ENCODE measurements at places on chromosomes 4 and X.

DNA sequence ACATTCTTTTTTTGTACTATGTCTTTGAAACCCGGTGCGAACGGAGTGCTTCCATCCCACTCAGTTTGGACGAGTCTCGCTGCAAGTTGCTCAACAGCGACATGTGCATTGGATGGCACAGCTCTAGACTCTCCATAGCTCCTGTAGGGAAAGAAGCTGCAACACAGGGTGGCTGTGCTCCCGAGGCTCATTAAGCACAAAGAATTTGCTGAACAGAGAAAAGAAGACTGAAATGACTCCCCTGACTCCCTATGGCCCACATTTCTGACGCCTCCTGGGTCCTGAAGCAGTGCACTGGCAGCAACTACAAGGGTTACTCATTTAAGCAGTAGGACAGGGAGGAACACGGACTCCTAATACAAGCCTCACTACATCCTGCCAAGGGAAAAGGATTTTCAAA is 127.4 kb downstream of the SH3RF1 start:
- DNase-seq: no peak

DNA sequence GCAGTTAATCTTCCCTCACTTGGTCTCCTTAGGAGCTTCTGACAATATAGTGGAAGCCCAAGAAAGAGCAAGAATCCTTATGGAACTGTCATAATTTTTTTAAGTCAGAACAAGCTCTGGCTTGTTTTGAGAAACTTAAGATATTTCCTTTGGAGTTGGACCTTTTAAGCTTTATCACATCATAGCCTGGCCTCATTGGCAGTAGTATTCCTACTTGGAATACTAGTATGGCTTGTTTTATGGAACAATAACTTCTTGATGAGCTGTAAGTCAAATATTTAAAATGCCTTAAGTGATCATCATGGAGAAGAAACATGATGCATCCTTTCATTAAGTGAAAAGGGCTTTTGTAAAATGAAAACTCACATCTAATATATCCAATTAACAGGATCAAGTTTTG is 78.0 kb upstream of the NRK start:
- DNase-seq: no peak

GRCh38 chrX:104284507-104284906 is 29.8 kb upstream of the ESX1 start:
- no peak for DNase-seq

- no peak for DNase-seq
These were observed 11.6 kb downstream of the UVSSA start for GRCh38 chr4:1358421-1359143.

GRCh38 chr4:101027721-101028120 is 319.6 kb downstream of the PPP3CA start:
- no peak for DNase-seq

- DNase-seq: no peak
These were observed 128.5 kb downstream of the PRSS12 start for GRCh38 chr4:118224243-118224829.

GRCh38 chrX:10755439-10756334 is 135.3 kb upstream of the MID1 start:
- DNase-seq: no peak

- no peak for DNase-seq
These were observed 67.2 kb downstream of the INPP4B start for GRCh38 chr4:142778900-142779299.

- no peak for DNase-seq
These were observed 27.1 kb upstream of the HGFAC start for GRCh38 chr4:3414421-3415279.

- no peak for DNase-seq
These were observed 18.7 kb downstream of the NDNF start for GRCh38 chr4:121053601-121054143.

- DNase-seq: no peak
These were observed 691 bp downstream of the SCARB2 start for GRCh38 chr4:76212851-76213414.

DNA sequence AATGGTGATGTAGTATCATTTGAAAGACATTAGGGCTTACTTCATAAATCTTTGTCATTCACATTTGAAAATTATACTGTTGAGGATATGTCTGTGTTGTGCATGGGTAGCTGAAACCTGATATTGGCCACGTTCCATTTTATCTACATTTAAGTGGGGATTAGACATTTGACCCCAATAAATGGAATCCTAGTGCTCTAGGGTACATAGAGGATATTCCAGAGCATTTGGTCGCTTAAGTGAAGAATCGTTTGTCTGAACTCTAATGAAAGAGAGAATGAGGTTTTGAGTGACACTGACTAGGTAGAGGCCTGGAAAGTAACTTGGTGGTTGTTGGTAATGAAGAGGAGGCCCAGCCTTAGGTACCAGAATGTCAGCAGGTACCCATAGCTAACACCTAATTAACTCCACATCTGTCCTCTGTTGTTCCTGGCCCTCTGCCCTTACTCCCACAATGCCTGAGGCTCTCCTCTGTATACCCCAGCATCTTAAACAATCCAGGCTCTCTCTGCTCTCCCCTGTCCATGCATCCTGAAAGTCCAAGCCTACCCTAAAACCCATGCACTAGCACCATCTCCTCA is 299.5 kb upstream of the KLF3 start:
- DNase-seq: no peak

GRCh38 chr4:83413676-83414075 is 41.9 kb downstream of the HELQ start:
- DNase-seq: no peak

DNA sequence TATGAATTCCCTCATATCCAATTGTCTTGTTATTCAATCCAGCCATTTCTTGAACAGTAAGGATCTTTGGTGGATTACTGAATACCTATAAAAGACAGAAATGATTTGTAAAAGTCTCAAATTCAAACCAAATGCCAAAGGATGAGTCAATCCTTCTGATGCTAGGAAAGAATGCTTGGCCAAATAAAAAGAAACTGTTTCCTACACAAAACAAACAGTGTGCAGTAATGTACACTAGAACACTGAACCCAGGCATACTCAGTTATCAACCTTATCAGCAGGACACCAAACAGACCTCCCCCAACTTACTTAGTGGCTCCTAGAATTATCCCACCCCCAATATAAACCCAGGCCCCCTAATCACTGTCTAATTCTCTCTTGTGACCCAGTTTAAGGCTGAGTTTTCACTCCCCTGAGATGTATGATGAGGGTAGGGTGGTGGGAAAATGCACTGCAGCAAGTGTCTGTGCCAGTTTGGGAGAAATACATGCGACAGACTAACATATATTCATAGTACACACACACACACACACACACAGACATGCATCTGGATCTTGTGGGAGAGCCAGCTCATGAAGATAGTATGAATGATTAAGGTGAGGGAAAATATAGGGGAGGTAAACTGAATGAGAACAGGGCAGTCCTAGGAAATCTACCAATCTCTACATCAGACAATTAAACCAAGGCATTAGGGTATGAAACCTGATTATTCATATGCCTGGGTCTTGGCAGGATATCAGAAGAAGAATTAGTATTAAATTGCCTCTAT is 35.0 kb downstream of the CLDN2 start:
- no peak for DNase-seq

GRCh38 chrX:50618788-50619558 is 148.3 kb upstream of the DGKK start:
- no peak for DNase-seq

DNA sequence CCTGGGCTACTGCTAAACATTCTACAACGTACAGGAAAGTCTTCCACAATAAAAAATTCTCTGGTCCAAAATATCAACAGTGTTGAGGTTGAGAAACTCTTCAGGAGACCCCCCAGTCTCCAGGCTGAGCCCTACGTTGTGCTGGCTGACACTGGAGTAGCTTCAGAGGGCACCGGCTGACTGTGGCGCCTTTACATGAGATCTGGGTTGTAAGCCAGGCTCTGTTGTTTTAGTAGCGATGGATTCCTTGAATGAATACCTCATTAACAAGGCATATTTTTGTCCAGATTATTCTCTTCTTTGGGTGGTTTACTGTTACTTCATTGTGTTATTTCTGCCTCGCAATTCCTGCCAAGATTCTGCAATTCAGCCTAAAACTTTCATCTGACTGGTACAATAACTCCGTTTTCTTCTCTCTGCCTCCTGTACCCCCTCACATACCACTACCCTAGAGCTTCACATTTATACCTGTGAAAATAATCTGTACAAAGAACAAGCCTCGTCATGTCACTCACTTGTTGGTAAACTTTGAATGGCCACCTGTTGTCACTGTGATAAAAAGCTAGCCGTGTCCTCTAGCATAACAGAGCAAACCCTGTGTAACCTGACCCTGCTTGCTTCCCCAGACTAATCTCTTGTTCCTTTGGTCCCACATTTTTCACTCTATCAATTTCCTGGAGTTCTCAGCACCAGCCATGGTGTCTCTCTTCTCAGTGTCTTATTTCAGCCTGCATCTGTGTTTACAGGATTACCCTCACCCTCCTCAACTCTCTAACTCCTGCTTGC is 1476.1 kb upstream of the TENM3 start:
- no peak for DNase-seq

DNA sequence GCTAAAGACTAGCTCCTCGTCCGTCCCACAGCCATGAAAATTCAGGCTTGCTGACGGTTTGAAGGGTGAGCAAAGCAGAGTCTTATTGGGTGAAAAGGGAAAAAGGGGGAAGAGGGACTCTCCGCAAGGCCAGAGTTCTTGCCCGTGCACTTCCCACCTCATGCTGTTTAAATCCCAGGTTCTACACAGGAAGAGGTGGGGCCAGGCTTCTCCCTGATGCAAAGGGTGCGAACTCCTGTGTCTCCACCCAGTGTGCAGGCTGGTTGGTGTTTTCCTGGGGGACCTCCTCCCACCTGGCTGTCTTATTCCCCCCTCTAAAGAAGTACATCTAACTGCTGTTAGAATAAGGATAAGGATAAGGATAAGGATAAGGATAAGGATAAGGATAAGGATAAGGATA is 18.0 kb upstream of the LANCL3 start:
- no peak for DNase-seq

DNA sequence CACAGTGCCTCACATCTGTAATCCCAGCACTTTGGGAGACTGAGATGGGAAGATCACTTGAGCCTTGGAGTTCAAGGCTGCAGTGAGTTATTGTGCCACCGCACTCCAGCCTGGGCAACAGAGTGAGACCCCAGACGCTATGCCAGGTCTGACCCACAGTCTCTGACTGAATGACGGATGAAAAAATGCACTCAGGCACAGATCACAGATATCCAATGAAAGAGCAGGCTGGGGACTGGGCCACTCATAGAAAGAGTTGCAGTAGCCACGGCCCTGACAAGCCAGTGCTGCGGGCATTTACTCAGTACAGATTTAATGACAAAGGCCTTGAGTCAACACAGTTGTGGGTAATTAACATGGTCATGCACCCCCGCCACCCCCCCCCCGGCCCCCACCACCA is 22.7 kb downstream of the NUDT6 start:
- DNase-seq: no peak

- no peak for DNase-seq
These were observed 885 bp downstream of the CCDC110 start for GRCh38 chr4:185470501-185471195.

DNA sequence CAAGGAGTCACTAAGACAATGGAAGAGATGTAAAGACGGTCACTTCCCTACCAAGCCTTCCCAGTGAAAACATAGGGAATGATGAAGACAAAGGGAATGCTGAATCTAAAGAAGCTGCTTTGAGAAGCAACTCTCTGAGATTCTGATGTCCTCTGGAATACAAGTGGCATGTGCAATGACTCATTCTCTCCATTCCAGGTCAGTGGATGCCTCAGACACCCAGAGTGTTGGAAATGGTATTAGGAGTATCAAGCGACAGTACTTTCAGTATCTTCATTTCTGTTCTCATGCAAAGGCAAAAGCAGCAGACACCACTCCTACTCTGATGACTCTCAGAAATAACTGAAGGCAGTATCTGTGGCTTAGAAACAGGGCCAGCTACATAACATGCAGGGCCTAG is 102.6 kb downstream of the FSTL5 start:
- DNase-seq: no peak

DNA sequence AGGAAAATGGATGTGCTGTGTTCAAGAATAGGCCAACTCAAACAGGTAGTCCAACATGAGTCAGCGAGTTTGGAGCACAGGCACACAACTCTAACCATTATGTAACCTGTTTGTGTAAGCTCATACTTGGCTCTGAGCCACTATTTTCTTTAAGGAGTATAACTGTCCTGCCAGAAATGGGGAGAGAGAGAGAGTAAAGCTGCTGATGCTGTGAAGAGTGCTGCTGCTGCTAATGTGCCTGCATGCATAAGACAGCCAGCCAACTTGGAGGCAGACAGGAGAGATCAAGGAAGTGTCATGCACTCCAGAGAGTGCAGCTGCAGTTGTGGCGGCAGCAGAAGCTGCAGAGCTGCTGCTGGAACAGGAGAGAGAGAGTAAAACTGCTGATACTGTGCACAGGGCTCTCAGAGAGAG is 11.7 kb upstream of the STATH start:
- DNase-seq: no peak

DNA sequence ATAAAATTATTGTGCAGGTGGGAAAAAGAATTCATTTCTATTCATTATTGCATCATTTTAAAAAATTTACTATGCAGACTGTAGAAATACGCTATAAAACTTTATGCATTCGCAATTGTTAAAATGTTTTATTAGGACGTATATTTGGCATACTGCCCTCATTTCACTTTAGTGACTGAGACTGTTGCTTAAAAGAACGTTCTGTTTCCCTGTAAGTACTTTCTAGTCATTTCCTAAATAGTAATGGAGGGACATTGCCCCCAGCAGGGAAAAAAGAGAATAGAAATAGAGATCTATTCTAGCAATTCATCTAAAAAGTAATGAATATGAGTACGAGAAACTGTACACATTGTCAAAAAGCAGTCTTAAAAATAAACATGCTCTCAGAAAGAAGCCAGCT is 1295.8 kb upstream of the TENM3 start:
- DNase-seq: no peak

DNA sequence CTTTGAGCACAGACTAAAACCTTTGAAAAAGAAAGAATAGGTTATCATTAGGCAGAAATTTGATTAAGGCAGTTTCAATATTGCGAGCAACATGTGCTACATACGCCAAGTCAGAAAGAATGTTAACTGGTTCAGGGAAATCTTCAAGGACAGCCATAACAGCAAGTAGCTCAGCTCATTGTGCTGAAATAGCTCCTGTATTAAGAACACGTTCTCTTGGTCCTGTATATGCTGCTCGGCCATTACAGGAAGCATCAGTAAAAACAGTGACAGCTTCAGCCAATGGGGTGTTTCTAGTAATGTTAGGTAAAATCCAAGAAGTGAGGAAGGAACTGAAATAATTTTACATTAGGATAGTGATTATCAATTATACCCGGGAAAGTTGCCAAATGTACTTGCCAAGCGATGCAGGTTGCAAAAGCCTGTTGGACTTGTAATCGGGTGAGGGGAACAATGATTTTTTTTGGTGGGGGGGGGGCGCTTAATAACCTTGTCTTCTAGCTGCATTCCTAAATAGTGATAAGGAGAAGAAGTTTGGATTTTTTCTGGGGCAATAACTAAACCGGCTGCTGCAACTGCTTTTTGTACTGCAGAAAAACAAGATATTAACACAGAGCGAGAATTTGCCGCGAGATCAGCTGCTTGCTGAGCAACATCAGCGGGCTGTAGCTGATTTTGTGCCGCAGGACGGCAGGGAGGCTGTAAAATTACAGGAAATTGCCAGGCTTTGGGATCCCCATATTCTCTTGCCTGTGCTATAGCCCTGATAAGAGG is 49.4 kb upstream of the RASSF6 start:
- DNase-seq: no peak

Data from stimulated activated CD8-positive, alpha-beta memory T cell treated with anti-CD3 and anti-CD28 coated beads, Interleukin-12 subunit alpha, Interleukin-12 subunit beta, amount 100 ng/mL, for 4 hours (primary cell).